ENCODE measurements at places on chromosomes 11 and 22.

GRCh38 chr11:119550053-119550752 is 127.2 kb upstream of the THY1 start:
- no peak for DNase-seq

DNA sequence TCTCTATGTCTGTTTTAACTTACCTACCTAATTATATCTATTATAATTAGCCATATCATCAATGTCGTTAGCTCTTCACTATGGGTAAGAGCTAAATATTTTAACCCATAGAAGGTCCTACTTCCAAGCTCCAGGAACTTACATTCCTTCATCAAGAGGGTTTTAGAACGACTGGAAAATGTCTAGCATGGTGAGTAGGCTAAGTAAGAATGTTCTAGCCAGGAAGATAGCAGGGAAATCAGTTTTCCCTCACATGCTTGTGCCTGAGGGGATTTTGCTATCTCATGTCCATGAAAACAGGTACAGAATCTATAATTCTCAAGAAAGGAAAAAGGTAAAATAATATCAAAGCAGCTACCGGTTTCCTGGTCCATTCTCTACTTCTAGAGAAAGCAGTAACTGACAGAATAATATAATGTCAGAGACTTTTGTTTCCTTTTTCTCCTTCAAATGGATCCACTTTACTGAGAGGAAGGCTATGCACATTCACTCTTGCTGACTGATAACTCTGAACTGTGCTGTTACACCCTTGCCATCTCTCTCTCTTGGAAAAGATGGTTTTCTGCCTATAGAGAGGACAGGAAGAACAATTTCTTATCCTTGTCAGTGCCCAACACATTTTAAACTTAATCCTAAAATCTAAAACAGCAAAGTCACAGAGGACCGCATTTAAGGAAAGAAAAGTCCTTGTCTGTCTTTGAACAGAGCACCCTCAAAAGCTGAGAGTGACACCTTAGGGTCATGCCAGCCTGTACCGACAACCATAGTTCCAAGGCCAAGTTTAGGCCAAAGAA is 67.0 kb downstream of the MAML2 start:
- DNase-seq, result no peak

DNA sequence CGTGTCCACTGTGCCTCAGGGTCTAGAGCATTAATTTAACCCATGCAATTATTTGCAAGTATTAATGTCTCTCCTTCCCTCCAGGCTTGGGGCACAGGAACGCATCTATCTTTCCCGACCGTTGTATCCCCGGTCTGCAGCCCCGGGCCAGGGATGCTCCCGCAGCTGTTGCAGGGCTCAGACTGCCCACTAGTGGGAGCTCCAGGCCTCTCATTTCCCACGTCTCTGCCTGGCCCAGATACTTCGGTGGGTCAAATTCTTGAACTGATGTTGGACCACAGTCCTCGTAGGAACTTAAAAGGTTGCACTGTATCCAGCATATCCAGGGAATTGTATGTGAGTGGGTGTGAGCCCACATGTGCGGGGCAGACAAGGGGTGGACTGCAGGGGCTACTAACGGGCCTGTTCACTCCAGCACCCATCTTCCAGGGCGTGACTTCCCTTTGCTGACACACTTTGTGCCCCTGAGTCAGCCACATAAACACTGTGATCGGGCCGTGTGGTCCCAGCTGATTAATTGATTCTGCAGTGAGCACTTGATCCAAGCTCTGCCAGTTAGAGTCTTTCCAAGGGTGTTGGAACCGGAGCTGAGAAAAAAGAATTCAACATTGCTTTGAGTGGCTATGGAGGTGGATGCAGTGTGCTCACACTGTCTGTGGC is 451.3 kb downstream of the TBC1D22A start:
- DNase-seq, result no peak

- no peak for DNase-seq
Measured at GRCh38 chr11:3616721-3617460, 24.9 kb downstream of the ART5 start.

GRCh38 chr22:45538281-45538680 is 35.6 kb downstream of the FBLN1 start:
- no peak for DNase-seq

DNA sequence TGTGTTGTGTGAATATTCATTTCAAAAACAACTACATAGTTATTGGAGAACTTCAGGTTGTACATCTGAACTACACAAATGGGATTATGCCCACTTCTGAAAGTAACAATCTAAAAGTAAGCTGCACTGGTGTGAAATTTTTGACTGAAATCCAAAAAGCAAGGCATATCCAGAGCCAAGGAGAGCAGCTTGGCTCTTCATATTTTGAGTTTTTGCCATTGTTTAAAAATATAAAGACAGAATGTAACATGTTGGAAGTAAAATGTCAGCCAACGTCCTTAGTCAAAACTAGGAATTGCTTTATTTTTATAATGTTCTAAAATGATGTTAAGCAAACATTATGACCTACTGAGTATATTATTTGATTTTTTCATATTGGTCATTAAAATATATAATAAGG is 45.8 kb upstream of the NOX4 start:
- no peak for DNase-seq

- no peak for DNase-seq
Measured at GRCh38 chr22:24358105-24358836, 69.1 kb upstream of the ADORA2A start.

DNA sequence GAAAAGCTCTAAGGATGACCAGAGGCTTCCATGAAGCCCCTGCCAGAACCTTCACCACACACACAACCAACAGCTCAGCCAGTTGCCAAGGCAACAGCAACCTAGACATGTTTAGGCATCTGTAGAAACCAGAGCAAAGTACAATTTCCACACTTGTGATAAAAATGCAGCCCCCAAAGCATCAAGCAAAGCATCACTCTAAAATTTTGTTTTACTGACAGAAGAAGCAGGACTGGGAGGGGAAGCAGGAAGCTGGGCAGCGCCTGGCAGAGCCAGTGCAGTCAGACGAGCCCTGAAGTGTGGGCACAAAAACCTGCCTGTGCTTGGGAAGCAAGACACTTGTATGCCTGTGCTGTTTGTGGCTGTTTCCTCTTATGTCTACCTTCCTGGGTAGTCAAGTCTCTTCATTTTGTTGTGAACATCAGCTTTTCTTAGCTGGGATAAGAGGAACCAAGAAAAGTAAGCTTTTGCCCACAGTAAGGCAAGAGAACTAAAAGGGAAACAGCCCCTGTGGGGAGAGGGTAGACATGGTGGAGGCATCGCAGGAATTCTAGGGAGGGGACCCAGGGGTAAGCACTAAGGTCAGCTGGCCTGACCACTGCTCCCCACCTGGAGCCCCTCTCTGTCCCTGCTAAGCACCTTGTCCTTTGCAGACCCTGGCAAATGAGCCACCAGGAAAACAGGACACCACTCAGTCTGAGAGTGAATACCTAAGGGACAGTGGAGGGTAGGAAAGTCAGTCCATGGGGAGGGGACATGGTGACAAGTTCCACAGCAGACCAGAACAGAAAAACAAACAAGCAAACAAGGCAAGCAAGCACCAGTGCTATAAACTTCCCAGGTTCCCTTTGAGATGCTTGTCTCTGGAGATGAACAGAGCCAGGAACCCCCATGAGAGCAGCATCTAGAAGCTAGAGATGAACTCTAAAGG is 13.4 kb downstream of the PACSIN2 start:
- no peak for DNase-seq

DNA sequence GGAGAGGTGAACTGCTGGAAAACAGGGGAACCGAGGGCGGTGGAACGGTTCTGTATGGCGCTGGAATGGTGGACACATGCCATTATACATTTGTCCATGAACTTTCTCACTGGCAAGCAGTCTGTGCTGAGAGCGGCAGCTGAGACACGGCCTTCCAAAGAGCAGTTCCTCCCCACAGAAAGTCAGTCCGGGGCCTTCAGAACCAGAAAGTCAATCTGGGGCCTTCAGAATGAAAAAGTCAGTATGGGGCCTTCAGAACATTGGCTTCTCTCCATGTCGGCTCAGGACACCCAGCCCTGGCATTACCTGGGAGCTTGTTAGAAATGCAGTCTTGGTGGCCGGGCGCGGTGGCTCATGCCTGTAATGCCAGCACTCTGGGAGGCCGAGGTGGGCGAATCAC is 8.8 kb downstream of the TXN2 start:
- no peak for DNase-seq

GRCh38 chr11:11173316-11174025 is 179.6 kb downstream of the CSNK2A3 start:
- DNase-seq, result no peak

GRCh38 chr22:20999350-21000206 is 2.3 kb downstream of the THAP7 start:
- DNase-seq, result no peak
